Right ventricle myocardium superior (tissue), 1 donor: ENCODE measurements at places on chromosomes 16 and 17. TPM values are rescaled to one million over a fixed set of nuclear protein-coding genes. Genes with fewer than 3 reads are reported as not detected.

DNA sequence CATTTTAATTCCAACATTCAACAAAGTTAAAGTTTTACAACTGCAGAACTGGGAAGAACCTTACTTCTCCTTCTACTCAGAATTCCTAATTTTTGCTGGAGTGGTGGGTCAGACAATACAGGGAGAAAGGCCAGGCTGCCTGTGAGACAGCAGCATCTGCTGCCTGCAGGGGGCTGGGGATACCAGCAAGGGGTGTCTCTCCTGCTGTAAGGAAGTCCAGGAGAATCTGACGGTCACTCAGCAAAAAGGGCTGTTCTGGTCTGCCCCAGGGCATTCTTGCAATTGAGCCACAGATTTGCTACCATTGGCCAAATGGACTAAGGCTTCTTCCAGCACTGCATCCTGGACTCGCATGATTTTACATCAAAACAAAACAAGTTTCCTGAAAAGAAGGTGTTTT is 426.6 kb upstream of the CDH11 start:
- DNase-seq = no peak

GRCh38 chr17:63699638-63700527 is at the start of gene LIMD2:
LIMD2 (minus strand) TSS chr17:63700125; CDS start chr17:63699298, 827 bp downstream.
- DNase-seq = peak; percentile 85

GRCh38 chr17:42675348-42675964 is 1.3 kb downstream of the PLEKHH3 start:
- peak; percentile 79 for DNase-seq

DNA sequence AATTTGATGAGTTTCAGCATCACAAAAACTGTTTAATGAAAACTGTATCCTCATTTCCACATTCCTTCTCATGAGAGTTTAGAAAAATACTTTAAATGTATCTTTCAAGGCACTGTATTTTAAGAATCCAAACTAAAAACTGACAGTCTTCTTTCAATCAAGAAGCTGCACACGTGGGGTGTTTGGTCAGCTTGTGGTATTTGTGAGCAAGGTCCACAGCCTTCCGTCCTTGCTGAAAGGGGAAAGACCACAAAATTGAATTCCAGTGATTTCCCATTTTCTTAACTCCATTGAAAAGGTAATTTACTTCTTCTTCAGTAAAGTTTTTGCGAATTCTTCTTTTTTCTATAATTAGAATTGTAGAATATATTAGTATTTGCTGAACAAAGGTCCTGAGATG is 3.4 kb upstream of the DYNC1LI2 start:
- DNase-seq = no peak

The RCVRN gene
- total RNA-seq = not detected

The IL34 gene
- total RNA-seq = 1.6 TPM
